ENCODE measurements at places on chromosomes 11 and 22.

- DNase-seq: no peak
Measured at GRCh38 chr11:91653079-91653754, 571.4 kb upstream of the FAT3 start.

DNA sequence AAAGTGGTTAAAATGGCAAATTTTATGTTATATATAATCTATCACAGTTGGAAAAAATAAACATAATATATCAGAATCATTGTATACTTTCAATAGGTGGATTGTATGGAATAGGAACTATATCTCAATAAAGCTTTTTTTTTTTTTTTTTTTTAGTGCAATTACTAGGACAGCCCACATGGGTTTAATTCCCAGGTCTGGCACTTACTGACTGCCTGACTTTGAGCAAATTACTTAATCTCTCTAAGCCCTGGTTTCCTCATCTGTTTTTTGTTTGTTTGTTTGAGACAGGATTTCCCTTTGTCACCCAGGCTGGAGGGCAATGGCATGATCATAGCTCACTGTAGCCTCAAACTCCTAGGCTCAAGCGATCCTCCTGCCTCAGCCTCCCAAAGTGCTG lies 26.1 kb upstream of the BAIAP2L2 start:
- DNase-seq: no peak

DNA sequence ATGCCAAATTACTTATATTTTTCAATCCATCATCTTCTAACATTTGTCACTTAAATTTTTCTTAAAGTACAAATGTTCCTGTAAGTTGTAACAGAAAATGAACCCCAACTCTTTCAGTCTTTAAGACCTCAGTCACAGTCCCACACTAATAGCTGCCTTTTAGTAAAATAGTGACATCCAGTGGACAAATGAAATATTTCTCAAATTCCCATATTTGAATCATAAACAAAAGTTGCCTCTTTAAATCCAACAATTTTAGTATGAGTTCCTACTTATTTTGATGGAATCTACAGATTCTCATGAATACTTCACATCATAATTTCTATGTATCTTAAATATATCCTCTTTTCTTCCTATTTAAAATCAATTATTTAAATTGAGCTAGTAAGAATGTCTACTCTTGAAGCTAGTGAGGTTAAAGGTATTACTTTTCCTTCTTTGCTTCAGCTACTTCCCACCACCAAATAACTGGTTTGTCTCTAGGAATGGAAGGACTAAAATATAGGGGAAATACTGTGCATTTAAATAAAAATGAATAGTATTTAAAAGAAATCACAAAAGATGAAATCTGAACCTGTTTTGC lies 9.2 kb downstream of the LIN7C start:
- DNase-seq: peak; percentile 21

DNA sequence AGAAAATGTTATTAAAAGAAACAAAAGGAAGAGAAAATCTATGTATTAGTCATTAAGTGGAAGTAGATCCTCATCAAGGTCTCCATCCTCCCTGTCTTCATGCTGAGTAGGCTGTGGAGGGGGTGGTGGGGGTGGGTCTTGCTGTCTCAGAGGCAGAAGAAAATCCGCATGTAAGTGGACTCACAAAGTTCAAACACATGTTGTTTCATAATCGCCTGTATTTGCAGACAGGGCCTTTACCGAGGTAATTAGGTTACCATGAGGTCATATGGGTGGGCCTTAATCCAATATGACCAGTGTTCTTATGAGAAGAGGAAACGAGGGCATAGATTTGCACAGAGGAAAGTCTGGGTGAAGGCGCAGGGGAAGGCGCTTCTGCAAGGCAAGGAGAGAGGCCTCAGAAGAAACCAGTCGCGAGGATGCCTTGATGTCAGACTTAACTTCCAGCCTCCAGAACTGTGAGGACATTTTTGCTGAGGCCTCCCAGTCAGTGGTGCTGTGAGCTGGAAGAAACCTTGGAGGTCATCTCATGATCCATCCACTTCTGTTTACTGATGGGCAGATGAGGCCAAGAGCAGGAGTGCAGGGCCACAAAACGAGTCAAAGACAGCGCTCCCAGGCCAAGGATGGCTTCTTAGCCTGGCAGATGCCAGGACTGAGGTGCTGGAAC lies 49.3 kb upstream of the THY1 start:
- no peak for DNase-seq

DNA sequence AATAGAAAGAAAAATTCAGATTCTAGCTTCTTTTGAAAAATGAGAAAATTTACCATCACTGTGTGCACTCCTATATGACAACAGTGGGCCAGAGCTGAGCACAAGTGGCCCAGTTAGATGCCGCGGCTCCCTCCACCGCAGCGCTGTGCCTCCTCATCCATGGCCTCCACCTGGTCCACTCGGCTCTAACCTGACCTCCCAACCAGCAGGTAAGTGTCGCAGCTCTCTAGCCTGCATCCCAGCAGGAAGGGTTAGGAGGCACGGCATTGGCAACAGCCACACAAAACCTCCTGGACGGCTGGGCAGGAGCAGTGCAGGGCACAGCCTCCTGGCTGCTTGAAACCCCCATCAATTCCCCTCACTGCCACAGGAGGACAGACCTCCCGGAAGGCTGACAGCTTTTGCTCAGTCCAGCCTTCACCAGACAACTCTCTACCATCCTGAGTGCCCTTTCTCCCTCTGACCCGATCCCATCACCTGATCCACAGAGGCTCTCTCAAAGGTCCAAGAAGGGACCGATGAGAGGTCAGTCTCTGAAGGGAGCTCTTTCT lies 76.1 kb downstream of the RPL27A start:
- no peak for DNase-seq

- no peak for DNase-seq
Measured at GRCh38 chr22:45322873-45323525, 13.3 kb downstream of the FAM118A start.
